ENCODE measurements at places on chromosomes 11 and 22. TPM values are rescaled to one million over a fixed set of nuclear protein-coding genes. Genes with fewer than 3 reads are reported as not detected.

LRRC4C gene
- 63.4 TPM for total RNA-seq

CFL1 gene
- 666 TPM for total RNA-seq

DDX10 gene
- 16.0 TPM for total RNA-seq

SAA2 gene
- total RNA-seq: not detected

SCGB1A1 gene
- total RNA-seq: not detected
